ENCODE measurements at places on chromosomes 13 and 19.

- no peak for DNase-seq
These were observed 186.0 kb downstream of the KCTD15 start for GRCh38 chr19:33982706-33983105.

DNA sequence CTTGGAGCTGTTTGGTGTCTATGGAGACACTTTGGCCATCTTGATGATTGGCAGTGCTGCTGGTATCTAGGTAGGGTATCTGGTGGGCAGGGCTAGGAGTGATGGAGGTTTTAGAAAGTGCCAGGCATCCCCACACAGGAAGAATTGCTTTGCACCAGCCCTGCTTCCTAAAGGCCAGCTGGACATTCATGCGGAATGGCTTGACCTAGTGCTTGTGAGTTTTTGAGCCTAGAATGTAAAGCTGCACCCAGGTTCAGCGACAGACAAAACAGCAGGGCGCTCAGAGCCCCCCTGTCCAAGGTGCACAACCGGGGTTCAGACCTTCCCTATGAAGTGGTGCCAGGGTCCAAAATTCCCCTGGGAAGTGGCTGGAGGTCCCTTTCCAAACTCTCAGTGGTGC lies 93.1 kb downstream of the ING1 start:
- no peak for DNase-seq

- no peak for DNase-seq
These were observed 21.5 kb upstream of the FOSB start for GRCh38 chr19:45446295-45446694.

DNA sequence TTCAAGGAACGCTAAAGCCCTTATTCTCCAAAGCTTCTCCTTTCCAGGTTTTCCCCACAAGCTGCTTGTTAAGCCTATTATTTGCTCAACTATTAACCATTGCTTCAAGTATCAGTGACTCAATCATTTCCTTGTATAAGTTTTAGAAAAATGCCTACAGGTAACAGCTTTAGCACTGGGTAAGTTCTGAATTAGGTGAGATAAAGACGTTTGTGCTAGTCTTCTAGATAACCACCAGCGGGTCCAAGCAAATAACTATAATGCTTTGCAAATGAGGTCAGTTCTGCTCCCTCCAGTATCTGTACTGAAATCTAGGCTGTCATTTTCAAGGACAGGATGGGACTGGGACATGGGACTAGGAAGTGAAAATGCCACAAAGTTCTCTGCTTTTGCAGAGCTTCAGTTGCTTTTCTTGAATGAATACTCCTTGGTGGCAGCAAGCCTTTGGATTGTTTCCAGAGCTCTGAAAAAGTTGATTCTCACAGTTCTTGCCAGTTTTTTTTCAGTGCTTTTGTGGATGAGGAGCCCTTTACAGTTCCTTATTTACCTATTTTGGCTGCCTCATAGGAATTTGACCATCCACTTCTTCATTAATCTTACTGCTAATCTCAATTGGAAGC lies 1487.7 kb downstream of the EFNB2 start:
- DNase-seq = no peak

Data from activated T-helper 1 cell treated with Interleukin-2 at 50 U/mL for 16 hours (primary cell).